ENCODE measurements at places on chromosomes 13 and 19.

DNA sequence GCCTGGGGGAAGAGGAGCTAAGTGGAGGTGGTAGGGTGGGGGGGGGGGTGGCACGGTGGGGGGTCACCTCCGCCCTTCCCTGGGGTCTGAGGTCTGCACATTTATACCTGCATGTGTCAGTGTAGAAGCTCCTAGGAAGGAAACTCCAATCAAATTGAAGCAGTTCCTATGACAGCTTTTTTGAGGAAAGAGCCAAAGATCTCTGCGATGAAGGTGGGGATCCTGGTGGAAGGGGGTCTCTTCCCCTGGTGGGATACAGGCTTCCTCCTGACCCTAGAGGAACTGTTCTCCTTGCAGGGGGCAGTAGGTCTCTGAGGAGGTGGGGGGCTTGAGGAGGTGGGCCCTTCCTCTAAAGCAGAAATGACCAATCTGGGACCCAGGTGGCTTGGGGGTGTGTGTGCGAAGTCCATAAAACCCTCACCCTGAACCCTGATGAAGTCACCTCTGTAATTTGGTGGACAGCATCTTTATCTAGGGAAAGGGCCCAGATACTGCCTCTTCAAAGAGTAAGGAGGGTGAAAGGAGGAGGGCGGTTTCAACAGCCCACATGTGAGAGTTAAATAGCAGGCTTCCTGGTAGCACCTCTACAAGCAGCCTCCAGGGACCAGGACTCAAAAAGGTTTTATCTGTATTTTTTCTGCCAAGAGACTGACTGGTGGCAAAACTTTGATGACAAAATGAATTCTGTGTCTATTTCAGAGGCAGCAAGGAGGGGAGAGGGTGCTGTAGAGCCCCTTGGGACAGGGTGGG is 12.9 kb downstream of the RANBP3 start:
- DNase-seq: no peak

DNA sequence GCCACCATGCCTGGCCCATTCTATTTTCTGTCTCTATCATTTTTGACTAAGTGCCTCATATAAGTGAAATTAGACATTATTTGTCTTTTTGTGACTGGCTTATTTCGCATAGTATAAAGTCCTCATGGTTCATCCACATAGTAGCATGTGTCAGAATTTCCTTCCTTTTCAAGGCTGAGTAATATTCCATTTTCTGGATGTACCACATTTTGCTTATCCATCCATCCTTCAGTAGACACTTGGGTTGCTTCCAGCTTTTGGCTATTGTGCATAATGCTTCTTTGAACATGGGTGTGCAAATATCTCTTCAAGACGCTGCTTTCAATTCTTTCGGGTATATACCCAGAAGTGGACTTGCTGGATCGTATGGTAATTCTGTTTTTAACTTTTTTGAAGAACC is 51.5 kb upstream of the USE1 start:
- DNase-seq: no peak

DNA sequence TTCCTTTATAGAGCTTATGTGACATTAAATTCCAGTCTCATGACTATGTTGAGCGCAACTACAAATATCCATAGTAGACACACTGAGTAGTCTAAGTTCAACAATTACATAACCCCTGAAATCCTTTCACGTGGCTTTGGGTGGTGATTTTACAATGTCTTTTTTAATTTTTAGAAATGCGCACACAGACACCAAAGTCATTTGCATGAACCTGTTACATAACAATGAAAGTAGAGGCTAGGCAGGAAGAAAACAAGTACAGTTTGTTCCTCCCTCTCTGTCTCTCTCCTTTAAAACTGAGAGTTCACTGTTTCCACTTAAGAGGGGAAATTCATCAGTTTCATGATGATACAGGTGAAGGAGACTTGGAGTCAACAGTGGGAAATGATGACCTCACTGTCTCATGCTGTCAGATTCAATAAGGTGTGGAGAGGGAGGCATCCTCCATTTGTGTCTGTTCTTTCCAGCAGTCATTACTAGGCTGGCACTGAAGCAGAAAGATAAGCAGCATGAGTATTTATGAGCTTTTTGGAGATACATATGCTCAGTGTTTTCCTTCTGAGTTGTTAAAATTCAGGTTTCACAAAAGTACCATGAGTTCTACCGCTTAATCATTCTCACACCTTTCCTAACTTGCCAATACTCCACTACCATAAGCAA is 201.8 kb downstream of the LHFPL6 start:
- DNase-seq: peak; percentile 84

- no peak for DNase-seq
Measured at GRCh38 chr19:35318679-35319448, 10.1 kb upstream of the CD22 start.

GRCh38 chr13:34044660-34045080 is 226.7 kb downstream of the RFC3 start:
- no peak for DNase-seq

DNA sequence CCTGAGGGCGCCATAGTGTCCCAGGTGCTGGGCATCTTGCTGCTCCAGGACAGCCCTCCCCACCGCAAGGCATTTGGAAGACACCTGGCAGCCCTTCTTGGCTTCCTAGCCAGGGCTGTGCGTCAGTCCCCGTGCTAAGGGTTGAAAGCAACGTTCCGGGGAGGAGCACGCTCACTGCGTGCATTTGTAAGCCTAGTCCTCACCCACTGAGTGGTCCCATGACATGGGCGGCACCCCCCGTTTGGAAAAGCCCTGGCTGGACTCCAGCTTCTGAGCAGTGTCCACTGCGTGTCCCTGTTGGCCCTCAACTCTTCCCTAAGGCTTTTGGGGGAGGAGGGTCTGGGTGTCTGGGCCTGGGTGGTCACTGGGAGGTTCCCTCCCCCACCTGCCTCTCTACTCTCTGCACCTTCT is 76.3 kb upstream of the GPR183 start:
- no peak for DNase-seq

GRCh38 chr19:18261474-18261873 is 12.8 kb downstream of the IQCN start:
- no peak for DNase-seq

GRCh38 chr13:79846386-79846785 is 365.4 kb downstream of the NDFIP2 start:
- DNase-seq: no peak

DNA sequence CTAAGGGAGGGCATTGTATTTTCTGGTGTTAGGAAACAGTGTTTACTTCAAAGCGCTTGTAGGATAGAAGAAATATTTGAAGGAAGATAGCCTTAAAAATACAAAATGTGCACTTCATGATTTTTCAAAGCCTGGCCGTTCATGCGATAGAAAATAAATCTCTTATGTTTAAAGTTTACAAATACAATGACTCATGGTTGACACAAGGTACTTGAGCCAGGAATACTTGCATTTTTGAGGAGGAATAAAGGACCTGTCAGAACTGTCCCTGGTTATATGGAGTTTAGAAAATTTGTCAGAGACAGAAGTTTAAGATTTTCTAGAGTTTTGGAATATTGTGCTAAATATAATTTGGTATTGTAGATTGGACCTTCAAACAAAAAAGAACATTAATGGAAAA is 1223.2 kb upstream of the SLC10A2 start:
- no peak for DNase-seq

- no peak for DNase-seq
Measured at GRCh38 chr19:982567-983170, 1.5 kb upstream of the WDR18 start.

- DNase-seq: no peak
Measured at GRCh38 chr13:48576448-48577010, 43.6 kb upstream of the RCBTB2 start.

DNA sequence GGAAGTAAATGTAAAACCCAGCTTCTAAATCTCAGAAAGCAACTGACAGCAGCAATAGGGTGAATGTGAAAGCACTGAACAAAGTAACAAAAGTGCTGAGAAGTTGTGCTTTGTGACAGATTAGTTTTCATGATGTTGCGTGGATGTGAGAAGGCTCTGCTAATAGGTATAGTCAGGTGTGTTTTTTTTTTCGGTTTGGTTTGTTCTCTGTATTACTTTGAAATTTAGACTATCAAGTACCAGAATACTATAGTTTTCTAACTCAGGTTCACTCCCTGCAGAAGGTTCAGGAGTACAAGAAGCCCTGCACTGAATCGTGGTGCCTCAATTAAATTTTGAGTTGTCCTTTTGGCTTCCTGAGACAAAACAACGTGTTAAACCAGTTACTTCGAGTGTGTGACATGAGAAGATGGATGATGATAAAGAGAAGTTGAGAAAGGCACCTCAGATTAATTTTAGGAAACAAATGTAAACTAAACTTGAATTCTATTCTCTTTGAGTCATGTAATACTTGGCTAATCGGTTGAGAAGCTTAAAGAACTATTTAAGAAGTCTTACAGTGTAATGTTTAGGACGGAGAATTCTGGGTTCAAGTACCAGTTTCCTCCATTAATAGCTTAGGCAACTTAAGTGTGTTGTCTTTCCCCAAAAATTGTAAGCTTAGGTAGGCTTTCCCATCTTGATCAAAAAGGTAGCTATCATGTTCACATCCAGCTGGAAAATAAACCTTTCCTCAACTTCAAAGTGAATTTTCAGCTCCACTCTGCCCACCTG is 10.3 kb downstream of the MIR17HG start:
- DNase-seq: no peak

- DNase-seq: no peak
Measured at GRCh38 chr19:47257411-47258169, 1.3 kb downstream of the CCDC9 start.

DNA sequence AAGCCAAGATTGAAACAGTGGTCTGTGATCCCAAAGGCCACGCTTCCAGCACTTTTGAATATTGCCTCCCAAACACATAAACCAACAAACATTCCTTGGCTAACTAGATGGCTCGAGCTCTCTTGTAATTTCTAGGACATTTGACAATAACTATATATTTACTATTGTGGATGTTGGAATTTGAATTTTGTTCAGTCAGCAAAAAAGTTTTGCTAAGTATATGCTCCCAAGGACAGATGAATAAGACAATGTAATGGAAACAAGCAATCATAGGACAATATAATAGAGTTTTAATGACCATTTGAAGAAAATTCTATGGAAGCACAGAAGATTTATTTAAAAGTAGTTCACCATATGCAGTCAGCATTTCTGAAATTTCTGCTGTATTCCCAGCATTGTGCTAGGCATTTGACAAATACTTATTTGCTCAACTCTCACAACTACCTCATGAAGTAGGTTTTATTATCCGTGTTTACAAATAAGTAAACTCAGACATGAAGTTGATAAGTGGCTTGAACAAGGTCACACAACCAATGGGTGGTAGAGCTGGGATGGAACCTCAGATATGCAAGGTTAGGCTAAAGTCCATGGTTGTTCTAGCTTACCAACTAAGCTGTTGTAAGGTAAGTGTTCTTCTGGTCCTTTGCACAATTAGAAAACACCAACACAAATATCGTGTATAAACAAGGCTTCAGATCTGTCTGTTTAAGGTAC is 205.1 kb downstream of the NUFIP1 start:
- DNase-seq: no peak

GRCh38 chr13:54433493-54434206 is 1405.0 kb downstream of the OLFM4 start:
- DNase-seq: no peak

GRCh38 chr13:94550062-94550738 is 45.8 kb downstream of the TGDS start:
- peak; percentile 83 for DNase-seq

GRCh38 chr19:41521931-41522555 is 53.9 kb upstream of the CEACAM21 start:
- DNase-seq: no peak

GRCh38 chr13:44908266-44908665 is 81.0 kb downstream of the NUFIP1 start:
- no peak for DNase-seq

DNA sequence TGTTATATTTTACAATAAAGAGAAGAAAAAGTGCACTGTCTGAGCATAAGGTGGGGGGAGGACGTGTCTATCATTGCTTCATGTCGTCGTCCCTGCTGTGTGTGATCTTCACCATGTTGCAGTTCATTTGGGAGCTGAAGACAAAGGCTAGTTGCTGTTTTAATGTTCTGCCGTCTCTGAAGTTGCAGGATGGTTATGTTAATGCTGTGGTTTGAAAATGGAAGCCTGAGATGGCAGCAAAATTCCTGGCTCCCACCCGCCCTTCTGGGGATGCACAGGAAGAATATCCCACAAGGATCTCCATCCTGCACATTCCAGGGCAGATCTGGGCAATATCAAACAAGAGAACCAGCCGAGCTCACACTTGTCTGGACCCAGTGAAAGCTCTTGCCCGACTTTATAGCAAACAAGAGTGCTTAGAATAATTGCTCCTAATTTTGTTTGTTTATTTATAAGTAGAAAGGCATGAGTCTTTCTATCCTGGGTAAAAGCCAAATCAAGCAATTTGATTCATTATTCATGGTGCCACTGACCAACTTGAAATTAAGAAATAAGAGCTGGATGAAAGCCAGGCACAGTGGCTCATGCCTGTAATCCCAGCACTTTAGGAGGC is 110.3 kb upstream of the ABCC4 start:
- DNase-seq: no peak

DNA sequence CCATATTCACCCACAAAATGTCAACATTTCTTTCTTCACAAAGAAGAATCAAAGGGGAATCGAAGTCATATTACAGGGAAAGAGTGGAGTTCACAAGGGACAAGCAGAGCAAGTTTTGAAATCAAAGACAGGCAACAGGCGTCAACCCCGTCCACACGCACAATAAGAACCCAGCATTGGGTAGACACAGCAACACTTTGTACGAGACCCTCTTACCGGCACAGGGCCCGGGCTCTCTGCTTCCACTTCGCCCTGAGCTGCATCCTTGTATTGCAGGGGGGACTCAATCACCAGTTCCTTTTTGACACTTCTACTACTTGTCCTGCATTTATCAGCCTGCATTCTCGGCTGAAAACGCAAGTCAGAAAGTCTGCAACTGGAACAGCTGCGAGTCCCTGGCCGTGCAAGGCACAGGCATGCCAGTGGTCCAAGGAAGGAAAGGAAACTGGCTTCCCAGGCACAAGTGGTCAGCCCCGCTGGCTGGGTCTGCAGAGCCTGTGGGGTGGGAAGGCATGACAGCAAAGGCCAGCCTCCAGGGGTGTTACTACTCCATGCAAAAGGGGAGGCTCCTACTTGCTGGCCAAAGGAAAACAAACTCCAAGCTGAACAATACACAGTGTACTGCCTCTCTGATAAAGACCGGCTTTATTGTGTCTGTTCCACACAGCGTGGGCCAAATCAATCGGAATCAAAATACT is at the start of gene DOCK9:
DOCK9 (minus strand) TSS at position 497 of the 698 bp plus-strand sequence; CDS start at position 342, 155 bp downstream.
- DNase-seq: no peak

DNA sequence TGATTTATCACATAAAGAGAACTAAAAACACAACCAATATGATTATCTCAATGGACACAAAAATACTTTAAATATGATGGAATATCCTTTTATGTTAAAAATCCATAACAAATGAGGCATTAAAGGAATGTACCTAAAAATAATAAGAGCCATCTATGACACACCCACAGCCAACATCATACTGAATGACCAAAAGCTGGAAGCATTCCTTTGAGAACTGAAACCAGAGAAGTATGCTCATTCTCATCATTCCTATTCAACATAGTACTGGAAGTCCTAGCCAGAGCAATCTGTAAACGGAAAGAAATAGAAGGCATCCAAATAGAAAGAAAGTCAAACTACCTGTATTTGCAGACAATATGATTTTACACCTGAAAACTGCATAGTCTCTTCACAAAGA is 671.0 kb downstream of the SLITRK1 start:
- DNase-seq: no peak

GRCh38 chr19:55251341-55252081 is 7.3 kb downstream of the PPP6R1 start:
- no peak for DNase-seq

GRCh38 chr13:66099825-66100224 is 1130.3 kb downstream of the PCDH9 start:
- DNase-seq: no peak

- no peak for DNase-seq
Measured at GRCh38 chr13:45954836-45955800, 97.4 kb downstream of the ZC3H13 start.

GRCh38 chr19:29507081-29507860 is 18.5 kb upstream of the VSTM2B start:
- no peak for DNase-seq

GRCh38 chr13:62278271-62278670 is 862.6 kb upstream of the PCDH20 start:
- no peak for DNase-seq

Measured in NCI-H526 treated with DMSO at 0.1 percent for 48 hours (cell line).